Motor neuron (in vitro differentiated cells): ENCODE measurements at places on chromosomes 4 and X. TPM values are rescaled to one million over a fixed set of nuclear protein-coding genes. Genes with fewer than 3 reads are reported as not detected.

The CLIC2 gene
- total RNA-seq = 0.32 and 0.83 TPM in 2 replicates

The FAM120C gene
- total RNA-seq = 3.7 and 3.8 TPM in 2 replicates

The RIBC1 gene
- 9.1 and 10.9 TPM in 2 replicates for total RNA-seq

The CDS1 gene
- total RNA-seq = 0.66 and 0.90 TPM in 2 replicates

The SLC6A14 gene
- not detected in 2 replicates for total RNA-seq

The AFP gene
- 0.23 and 0.33 TPM in 2 replicates for total RNA-seq

The TLR1 gene
- total RNA-seq = 0.83 and 1.2 TPM in 2 replicates

The PPP1R2C gene
- not detected in 2 replicates for total RNA-seq

The GAGE12E gene
- total RNA-seq = not detected in 2 replicates
